NCI-H1436 treated with DMSO at 0.1 percent for 48 hours (cell line): ENCODE measurements at places on chromosomes 2 and 18.

DNA sequence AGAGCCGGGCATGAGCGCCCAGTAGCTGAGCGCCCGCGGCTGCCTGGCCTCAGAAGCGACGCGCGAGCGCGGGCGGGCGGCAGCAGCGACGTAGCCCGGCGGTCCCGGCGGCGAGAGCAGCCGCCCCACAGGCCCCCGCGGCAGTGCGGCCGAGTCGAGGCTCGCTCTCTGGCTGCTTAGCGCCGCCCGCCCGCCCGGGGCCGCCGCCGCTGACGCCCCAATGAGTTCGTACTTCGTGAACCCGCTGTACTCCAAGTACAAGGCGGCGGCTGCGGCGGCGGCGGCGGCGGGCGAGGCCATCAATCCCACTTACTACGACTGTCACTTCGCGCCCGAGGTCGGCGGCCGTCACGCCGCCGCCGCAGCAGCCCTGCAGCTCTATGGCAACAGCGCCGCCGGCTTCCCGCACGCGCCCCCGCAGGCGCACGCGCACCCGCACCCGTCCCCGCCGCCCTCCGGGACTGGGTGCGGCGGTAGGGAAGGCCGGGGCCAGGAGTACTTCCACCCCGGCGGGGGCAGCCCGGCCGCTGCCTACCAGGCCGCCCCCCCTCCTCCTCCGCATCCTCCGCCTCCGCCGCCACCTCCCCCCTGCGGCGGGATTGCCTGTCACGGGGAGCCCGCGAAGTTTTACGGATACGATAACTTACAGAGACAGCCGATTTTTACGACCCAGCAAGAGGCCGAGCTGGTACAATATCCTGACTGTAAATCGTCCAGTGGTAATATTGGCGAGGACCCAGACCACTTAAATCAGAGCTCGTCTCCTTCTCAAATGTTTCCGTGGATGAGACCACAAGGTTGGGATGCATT is 847 bp downstream of the HOXD8 start:
- DNase-seq: no peak

- DNase-seq: no peak
Observed at GRCh38 chr18:26335571-26336487, 109.6 kb downstream of the TAF4B start.

DNA sequence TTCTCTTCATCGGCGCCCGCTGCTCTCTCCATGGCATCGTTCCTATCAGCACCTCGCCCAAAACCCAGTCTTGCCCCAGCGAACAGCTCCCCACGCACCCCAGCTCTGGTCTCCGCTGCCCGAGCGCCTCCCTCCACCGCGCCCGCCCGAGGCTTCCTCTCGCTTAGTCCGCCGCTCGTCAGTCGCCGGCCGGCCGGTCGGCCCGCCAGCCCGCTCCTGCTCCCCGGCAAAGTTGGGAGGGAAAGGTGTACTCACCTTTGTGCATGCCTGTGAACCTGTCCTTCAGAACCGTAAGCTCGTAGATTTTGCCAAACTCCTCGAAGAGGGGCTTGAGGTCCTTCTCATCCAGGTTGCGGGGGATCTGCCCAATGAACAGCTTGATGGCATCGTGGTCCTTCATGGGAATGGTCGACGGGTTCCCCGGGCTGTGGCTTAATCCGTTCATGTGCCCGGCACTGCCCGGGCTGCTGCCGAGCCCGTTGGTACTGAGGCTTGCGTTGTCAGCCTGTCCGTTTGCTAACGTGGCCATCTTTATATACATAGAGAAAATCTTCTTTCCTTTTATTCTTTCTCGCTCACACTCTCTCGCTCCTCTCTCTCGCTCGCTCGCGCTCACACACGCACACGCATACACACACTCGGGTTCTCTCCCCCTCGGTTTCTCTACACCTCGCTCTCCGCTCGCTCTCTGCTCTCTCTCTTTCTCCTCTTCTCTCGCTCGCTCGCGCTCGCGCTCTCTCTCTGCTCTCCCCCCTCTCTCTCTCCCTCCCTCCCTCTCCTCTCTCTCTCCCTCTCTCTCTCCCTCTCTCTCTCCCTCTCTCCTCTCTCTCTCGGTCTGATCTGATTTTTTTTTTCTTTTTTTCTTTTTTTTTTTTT is at the start of gene CELF4:
Gene CELF4 (minus strand): TSS at position 698 of the 876 bp plus-strand sequence.
- no peak for DNase-seq

DNA sequence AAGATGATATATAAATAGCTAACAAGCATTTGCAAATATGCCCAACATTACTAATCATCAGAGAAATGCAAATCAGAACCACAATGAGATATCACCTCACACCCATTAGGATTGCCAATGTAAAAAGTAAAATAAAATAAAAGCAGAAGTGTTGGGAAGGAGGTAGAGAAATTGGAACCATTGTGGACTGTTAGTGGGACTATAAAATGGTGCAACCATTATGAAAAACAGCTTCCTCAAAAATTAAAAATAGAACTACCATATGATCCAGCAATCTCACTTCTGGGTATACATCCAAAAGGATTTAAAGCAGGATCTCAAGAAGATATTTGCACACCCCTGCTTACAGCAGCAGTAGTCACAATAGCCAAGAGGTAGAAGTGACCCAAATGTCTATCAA is 99.8 kb upstream of the DAPL1 start:
- DNase-seq: no peak

DNA sequence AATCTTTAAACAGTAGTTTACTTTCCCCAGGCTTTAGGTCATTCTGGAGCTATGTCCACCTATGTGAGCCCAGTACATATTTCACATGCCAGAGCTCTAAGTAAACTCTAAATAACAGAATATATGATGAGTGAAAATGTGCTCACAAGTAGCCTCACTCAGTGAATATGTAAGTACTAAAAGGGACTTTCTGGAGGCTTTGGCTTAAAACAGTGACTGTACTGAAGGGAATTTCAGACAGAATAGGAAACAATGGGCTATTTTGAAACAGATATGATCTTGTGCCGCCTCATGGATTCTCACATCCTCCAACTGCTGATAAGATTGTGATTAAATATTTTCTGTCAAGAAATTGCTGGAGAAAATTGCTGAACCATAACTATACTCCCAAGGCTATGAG is 747.9 kb downstream of the SOCS6 start:
- DNase-seq: no peak

GRCh38 chr2:61575447-61575859 is 37.3 kb upstream of the XPO1 start:
- no peak for DNase-seq

GRCh38 chr18:34972765-34973414 is 68.3 kb upstream of the MAPRE2 start:
- no peak for DNase-seq

GRCh38 chr2:171807119-171807518 is 86.9 kb downstream of the SLC25A12 start:
- no peak for DNase-seq

DNA sequence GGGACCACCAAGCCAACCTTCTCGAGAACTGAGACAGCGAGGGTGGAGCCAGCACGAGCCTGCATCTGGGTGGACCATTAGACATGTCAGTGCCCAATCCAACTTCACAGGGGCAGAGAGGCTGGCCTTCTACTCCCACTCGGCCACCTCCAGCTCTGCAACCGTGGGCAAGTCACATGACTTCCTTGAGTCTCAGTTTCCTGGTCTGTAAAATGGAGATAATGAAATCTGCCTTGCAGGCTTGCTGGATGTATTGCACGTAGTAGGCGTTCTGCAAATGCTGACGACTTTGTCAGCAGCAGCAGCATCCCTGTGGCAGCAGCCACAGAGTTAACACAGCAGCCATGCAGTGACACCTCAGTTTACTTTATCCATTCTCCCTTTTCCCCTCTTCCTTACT is 208.9 kb downstream of the GLI2 start:
- no peak for DNase-seq

DNA sequence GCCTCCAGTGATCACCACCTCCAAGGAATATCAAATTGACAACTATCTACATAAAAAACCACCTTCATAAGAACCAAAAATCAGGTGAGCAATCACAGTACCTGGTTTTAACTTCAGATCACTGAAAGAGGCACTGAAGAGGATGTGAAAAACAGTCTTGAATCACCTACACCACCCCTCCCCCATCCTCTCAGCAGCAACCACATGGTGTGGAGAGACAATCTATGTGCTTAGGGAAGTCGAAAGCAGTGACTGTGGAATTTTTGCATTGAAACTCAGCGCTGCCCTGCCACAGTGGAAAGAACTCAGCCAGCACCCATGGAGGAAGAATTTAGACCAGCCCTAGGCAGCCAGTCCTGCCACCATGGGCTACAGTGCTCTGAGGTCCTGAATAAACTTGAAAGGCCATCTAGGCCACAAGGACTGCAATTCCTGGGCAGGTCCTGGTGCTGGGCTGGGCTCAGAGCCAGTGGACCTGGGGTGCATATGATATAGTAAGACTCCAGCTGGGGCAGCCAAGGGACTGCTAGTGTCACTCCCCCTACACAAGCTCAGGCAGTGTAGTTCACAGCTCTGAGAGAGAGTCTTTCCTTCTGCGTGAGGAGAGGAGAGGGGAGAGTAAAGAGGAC is 75.6 kb downstream of the ATL2 start:
- DNase-seq: no peak

DNA sequence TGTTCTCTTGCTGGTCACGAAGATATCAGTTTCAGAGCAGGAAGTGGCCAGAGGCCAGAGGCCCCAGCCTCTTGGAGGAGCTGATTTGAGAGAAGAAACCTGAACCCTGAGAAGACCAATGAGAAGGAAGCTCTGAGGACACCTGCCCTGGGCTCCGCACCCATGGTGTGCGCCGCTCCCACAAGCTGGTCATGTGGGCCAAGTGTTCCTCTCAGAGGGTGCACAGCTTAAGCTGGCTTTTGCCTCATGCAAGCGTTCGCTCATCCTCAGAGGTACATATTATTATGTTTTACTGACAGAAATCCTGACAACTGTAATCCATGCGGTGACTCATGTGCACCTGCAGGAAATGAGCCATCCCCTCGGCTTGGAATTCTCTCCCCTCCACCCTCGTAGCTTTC is 316.1 kb upstream of the MYT1L start:
- no peak for DNase-seq

DNA sequence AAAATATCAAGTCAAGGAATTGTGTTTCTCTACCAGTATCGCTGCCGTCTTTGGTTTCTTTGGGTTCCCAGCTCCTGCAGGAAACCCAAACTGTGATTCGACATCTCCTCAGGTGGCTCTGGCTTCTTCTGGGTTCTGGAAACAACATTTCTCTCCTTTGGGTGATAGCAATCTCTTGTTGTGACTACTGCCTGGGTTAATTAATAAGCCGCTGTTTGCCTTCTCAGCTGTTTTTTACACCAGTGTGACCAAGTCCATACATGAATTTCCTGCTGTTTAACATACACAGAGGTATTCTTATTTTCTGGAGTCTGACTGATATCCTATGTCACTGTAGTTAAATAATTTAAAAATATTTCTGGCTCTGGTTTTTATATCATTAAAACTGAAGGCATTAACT is 112.5 kb upstream of the DCC start:
- DNase-seq: no peak

- no peak for DNase-seq
Observed at GRCh38 chr18:22344445-22344844, 73.3 kb downstream of the CTAGE1 start.

DNA sequence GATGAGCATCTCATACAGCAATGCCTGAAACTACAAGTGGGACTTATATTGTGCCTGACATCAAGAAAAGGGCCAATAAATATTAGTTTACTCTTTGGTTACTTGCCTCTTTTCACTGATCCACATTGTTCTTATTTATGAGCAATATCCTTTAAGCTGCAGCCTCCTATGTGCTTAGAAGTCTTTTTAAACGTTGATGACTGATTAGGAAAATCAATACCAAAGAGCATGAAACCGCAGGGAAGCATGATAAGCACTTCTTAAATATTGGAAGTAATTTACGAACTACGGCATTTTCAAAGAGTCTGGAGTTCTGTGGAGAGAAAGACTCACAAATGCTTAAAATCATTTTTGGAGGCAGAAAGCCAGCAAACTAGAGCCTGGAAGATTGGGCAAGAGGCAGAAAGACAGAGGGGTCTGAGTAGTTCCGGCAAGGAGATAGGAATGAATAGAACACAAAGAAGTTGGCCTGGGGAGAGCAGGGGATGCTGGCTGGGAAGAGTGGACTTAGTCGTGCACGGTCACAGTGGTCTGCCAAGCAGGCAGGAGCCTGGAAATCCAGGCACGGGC is 122.6 kb upstream of the NOSTRIN start:
- no peak for DNase-seq

DNA sequence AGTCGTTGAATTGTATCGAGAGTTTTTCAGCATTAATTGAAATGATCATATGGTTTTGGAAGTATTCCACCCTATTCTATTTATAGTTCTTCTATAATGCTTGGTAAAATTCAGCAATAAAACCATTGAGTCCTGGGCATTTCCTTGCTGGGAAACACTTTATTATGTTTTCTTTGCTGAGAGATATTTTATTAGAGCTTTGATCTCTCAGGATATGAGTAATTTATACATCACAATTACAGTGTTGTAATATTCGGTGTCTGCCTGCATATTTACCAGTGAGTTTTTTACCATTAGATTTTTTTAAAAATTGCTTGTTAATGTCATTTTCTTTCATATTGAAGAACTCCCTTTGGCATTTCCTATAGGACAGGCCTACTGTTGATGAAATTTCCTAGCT is 402.7 kb upstream of the FSIP2 start:
- DNase-seq: no peak

- no peak for DNase-seq
Observed at GRCh38 chr2:170815746-170816503, 762 bp upstream of the GAD1 start.

DNA sequence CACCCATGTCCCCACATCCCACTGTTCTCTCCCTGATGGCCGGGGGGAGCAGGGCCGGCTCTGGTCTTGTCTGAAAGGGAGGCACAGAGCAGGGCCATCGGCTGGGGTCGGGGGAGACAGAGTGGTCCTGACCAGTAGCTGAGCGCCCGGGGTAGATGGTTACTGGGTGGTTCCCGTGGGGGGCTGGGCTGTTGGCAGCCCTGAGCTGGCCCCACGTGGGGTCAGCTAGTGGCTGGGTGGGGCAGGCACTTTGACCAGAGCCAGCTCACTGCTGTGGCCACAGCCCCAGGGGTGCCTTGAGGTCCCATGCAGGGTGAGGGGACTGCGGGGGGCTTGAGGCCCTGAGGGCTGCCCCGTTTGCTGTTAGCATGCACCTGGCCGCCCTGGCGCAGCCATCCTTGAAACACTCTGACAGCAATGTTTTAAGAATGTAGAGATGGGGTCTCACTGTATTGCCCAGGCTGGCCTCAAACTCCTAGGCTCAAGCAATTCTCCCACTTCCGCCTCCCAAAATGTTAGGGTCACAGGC is 12.3 kb upstream of the NEU4 start:
- no peak for DNase-seq

DNA sequence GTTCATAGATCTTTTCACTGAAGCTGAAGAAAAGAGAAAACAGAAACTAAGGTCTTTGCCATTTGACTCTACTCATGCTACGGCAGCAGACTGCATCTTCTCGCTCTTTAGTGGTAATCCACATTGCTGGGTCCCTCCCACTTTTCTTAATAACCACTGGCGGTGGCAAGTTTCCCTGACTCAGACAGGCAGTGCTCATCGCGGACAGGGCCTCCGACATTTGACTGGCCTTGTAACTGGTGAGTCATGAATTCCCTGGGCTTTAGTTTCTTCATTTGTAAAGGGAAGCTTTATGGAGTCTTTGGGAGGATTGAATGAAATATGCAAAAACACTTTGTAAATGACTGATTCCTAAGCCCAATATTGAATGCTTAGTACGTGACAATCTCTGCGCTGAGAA is 238.2 kb upstream of the RBBP8 start:
- DNase-seq: no peak
